Karpas-422 (cell line): ENCODE measurements at places on chromosomes 2 and 18. TPM values are rescaled to one million over a fixed set of nuclear protein-coding genes. Genes with fewer than 3 reads are reported as not detected.

GRCh38 chr2:48414980-48415835 lies 114.7 kb upstream of the STON1 start:
- no peak for DNase-seq

GRCh38 chr2:8984855-8985254 lies 18.6 kb downstream of the MBOAT2 start:
- peak; percentile 76 for DNase-seq

DNA sequence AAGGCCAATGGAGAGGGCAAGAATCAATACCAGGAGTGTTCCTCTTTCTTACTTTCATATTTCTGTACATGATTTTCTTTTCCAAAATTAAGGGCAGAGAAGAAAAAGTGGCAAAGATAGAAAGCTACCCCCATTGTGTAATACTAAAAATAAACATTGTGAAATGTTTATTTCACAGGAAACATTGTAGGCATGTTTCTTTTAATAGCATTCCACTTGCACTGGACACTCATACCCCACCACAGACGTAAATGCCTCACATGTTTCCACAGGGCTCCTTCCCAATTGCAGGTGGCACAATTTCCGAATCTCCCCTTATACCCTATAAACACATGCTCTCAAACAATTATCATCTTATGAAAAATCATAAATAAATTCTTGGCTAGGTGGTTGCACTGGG lies 645.1 kb upstream of the SETBP1 start:
- DNase-seq, result no peak

- no peak for DNase-seq
These were observed 167.4 kb downstream of the CAPN13 start for GRCh38 chr2:30639836-30640235.

DNA sequence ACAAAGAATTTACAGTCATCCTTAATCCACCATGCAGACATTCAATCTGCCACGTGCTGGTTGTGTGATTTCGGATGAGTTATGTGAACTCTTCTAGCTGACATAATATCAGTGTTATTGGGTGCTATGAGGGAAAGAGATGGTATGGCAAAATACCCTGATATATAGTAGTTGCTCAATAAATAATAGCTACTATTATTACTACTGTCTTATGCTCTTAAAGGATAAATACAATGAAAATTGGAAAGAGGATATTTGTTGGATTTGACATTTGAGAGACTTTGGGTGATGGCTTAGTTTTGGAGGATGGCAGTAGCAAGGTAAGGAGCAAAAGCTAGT lies 86.5 kb downstream of the MYO3B start:
- no peak for DNase-seq

DNA sequence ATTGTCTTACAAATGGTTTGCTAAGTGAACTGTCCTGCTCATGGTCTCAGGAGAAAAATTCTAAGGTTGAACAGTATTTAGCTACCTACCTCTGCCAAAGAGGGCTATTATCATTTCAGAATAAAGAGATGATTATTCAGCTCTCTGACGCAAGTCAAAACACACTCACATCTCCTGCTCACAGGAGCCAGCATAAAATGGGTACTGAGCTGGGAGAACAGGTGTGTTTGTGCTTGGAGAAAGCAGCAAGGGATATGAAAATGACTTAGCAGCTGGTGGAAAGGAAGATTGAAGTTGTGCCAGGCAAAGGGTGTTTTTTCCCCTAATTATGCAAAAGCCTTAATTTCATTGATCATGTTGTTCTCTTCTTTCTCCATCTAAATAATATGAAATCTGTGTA lies 47.3 kb upstream of the TANK start:
- DNase-seq, result peak; percentile 82

DNA sequence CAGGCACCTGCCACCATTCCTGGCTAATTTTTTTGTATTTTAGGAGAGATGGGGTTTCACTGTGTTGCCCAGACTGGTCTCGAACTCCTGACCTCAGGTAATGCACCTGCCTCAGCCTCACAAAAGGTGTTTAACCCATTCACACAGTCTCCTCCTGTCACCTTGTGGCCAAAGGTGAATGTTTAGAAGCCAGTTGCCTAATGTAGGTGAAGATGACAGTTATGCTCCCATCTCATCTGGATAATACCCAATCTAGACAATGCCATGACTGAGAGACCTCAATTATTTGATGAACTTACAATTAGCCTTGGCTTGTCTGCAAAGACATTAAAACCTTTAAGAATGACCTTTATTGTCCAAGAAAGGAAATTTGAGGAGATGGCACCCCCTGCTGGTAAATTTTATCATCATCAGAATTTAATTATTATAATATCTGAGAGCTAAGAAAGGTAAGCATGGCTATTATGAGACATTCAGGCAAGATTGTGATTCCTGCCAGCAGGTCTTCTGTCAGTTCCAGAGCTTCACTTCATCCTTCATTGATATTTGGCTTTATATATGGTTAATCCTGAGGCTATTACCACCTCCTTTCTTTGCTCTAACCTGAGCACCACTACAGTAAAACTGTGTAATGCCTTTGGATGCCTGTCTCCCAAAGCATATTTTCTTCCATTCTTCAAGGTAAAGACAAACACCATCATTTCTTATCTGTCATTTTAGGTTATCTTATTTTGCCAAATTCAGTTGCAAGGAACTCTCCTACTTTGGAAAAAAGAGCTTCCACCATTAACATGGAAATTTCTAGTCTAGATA lies 117.6 kb downstream of the FAM124B start:
- peak; percentile 77 for DNase-seq

DNA sequence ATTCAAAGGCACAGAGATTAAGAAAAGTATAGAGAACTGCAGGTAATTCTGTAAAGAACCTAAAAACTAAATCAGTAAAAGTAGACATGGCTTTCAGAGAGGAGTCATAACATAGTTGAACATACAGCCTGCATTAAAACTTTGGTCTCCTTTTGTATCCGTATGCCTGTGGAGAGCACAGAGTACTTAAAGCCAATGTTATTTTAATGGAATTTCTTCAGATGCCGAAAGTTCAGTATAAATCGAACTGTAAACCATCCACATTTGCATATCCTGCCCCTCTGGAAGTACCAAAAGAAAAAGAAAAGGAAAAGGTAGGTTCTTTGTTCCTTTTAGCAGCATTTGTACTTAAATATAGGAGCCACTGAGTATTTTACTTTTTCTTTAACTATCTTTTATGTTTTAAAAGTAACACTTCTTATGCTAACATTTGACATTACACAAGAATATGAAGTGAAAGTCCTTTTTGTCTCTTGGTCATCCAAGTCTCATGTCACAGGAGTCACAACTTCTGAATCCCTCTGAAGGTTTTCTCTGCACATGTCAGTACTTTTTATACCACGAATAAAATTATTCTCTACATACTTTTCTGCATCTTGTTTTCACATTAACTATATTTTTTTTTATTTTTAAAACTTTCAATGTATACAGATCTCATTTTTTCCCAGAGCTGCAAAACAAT lies 34.9 kb upstream of the ARMC9 start:
- DNase-seq, result no peak

DNA sequence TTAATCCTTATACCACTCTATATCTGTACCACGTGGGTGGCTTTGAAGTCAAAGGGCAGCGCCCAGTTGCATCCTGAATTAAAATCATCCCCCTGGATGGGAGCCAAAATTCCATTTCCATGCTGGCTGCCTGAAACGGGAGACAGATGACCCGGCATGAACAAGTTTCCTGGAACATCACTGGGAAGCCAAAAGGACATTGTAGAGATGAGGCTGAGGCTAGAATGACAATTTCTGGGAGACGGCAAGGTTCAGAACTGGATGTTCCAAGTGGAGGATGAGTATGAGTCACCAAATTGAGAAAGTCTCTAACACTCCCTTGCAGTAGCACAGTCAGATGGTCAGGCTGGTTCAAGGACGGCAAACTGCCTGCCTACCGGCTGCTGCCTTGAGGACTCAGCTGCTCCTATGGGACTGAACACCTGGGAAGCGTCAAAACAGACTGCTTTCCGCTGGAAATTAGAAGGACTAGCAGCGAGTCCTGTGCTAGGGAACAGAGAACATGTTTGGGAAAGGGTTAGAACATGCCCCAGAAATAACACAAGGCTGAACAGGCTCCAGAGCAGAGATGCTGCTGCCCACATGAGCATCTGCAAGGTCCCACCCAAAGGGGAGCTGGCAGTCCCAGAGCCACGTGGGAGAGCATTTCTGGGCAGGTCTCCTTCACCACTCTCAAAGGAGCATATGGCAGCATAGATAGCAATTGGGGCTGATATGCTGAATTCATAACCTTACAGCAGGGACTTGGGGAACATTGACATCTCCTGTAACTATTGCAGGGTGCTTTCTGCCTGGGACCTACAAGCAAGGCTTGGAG lies 32.0 kb downstream of the YPEL5 start:
- no peak for DNase-seq

- DNase-seq, result no peak
These were observed 121.1 kb downstream of the MAPK4 start for GRCh38 chr18:50680966-50681365.

DNA sequence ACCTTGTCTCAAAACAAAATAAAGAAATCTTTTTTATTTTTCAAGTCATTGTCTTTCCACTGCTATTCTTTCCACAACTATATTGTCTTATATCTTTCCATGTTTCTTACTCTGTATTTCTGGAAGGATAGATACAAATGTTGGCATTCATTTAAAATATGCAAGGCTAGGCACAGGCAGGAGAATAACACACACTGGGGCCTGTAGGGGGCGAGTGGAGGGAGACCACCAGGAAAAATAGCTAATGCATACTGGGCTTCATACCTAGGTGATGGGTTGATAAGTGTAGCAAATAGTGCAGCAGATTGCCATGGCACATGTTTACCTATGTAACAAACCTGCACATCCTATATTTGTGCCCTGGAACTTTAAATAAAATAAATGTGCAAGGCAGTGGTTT lies 9.6 kb downstream of the MRPL30 start:
- no peak for DNase-seq

DNA sequence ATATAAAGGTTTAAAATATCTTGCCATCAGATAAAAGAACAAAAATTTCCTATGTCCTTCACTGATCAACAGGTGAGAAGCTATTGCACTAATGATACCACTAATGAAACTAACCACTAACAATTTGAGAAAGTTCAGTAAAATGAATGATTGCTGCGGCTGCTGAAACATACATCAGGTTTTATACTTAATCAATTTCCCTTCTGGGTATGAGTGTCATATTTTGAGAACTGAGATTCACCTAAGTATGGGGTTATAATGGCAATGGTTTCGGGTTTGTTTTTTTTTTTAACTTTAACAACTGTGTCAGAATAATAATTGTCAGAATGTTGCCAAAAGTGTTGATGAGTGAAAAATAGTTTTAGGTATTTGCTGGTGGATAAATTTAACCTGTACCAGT lies 151.3 kb upstream of the SLC39A10 start:
- DNase-seq, result no peak

DNA sequence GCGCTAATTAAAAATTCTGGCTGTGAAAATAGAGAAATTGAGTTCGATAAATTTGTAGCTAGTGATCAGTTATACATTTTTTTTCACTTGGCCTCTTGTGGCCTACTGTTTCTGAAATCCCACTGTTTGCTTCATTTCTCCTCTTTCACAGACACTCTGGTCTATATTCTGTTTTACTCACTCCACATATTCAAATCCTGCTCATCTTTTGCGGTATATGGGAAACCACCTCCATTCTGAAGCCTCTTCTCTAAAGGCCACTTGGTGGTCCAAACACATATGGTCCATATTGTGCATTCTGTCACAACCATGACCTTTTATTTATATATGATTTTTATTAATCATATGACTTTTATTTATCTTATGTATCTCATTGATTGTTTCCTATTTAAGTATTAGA lies 67.0 kb downstream of the MYO1B start:
- no peak for DNase-seq

DNA sequence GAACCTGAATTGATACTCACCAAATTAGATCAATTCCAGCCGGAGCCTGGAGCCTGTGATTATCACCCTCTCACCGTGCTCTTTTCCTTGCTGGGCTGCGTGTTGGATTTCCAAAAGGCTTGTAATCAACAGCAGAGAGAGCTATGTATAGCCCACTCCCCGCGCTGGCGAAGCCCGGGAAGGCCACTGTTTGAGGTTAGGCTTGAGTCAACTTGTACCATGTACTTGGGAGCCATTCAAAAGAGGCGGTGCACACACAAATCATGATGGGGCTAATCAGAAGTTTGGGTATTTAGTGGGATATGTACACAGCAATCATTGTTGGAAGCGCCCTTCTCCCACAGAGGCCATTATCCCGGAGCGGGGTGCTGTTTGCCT lies 151.6 kb downstream of the GLI2 start:
- no peak for DNase-seq

GRCh38 chr2:69911985-69912563 lies 2.8 kb upstream of the MXD1 start:
- peak; percentile 90 for DNase-seq

DNA sequence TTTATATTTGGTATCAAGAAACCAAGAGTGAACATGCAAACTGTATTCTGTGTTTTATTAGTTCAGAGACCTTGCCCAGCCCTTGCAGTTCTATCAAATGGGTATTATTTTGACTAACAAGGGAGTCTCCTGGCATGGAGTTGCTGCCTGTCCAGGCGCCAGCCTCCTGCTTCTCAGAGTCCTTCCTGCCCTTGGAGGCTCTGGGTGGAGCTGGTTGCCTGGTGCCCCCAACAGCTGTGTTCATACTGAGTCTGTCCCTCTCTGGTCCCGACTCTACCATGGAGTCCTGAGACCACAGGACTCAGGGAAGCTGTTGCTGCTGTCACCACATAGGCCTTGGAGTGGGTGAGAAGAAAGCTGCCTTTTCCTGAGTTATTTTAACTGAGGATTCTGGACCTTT lies 26.3 kb upstream of the GREB1 start:
- no peak for DNase-seq

DNA sequence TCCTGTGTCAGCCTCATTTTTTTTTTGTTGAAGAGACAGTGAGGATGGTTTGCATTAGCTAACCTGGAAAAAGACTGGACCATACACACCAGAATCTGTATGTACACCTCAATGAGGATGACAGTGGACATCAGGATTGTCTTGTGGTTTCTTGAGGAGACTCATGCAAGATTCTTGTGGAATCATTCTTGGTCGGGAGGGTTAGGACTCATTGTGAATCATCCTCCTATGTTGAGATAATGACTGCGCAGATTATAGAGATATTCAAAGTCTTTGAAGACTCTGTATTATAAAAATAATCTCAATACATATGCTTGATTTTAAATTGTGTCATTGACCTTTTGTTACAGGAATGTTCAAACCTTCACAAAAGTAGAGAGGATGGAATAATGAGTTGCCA lies 49.1 kb upstream of the DOCK10 start:
- DNase-seq, result no peak

The FNDC4 gene
- total RNA-seq, result not detected in 2 replicates

The PIAS2 gene
- total RNA-seq, result 51.9 and 122 TPM in 2 replicates

The OBSL1 gene
- not detected in 2 replicates for total RNA-seq

The NMUR1 gene
- not detected in 2 replicates for total RNA-seq

The GKN2 gene
- total RNA-seq, result not detected in 2 replicates

The SIX2 gene
- not detected in 2 replicates for total RNA-seq

The M1AP gene
- 0.11 TPM in 1 of 2 replicates, not detected in the other for total RNA-seq
